CD4-positive, alpha-beta T cell treated with Interleukin-15 for 1 hour (primary cell): ENCODE measurements at places on chromosomes 3 and 15.

- no peak for DNase-seq
Measured at GRCh38 chr15:66503780-66504562, 684 bp downstream of the RPL4 start.

DNA sequence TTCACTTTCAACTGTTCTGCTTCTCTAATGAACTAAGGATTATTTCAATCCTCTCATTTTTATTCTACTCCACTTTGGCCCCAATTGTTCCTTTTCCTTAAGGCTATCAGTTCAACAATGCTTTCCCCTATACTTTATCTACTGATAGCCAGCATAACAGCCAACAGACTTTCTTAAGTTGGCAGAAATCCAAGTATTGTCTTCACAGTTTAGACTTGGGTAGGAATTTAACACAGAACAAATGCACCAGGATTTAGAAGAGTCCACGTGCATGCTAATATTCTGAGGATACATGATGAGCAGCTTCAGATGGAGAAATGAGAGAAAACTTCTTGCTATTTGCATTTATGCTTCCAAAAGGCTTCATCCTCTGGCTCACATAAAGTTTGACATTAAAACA lies 54.8 kb downstream of the FBN1 start:
- no peak for DNase-seq

DNA sequence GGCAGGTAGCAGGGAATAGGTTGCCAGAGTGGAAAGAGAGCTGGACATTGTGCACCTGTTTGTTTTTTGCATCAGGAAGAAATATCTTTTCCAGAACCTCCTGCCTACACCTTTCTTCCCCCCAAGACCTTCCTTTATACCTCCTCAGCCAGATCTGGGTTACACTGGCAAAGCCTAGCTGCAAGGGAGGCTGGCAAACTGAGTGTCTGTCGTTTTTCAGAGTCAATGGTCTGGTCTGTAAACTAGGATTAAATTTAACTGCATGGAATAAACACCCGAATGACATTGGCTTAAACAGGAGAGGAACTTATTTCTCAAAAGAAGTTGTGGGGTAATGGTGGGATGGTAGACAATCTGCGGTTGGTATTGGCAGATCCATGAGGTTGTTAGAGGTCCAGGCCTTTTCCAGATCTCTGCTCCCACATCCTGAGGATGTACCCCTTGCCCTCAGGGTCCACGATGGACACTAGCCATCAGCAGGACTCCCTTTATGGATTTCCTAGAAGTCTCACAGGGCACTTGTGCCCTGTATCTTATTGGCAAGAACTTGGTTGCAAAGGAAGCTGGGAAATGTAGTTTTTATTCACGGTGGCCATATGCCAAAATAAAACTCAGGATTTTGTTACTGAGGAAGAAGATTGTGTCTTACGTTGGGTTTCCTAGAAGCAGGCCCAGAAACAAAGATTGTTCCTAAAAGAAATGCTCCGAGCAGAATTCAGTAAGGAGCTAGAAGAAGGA lies 3.2 kb upstream of the RARRES1 start:
- no peak for DNase-seq

DNA sequence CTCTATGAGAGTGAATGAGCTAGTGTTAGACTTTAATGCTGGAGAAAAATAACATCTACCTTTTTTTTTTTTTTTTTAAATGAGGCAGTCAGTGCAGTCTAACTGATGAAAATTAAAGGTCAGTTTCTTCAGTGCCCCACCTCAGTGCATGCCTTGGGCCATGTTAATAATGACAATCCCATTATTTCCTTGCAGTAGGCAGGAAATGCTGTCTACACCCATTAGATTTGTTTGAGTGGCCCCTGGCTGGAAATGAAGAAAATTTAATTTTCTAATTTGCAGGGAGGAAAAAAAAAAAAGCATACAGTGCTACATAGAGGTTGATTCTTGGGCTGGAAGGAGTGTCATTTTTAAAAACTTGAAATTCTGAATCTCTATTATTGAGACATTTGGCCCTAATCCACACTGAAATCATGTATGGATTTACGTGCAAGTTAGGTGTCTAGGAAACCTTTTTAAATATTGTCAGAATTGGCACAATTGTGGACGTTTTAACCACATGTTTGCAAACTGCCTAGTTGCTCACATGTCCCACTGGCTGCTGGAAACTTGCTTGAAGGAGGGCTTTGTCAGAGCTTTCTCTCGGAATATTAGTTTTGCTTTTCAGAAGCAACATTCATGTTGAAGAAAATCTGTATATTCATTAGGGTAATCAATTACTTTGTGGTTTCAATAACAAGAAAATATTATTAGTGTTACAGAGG lies 18.4 kb downstream of the FNDC3B start:
- no peak for DNase-seq
